ENCODE measurements at places on chromosomes 1 and 21. TPM values are rescaled to one million over a fixed set of nuclear protein-coding genes. Genes with fewer than 3 reads are reported as not detected.

DNA sequence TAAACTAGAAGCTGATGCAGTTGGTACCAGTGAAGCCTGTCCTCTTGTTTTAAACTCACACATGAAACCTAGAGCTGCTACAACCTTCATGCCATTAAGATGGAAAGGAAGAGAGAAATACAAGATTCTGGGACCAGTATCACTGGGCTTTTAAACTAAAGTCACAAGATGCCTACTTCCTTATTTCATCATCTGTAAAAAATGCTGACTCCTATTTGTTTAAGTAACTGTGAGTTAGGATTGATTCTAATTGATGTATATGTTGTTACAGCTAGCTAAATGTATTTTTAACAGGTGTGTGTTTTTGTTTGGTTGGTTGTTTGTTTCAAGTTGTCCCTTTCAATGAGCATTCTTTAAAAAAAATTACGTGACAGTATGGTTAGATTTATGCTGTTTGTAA, 833.3 kb upstream of the PRMT6 start:
- H3K27me3 ChIP-seq, result no peaks in the 10 kb centered on the region
- no peak overlapping the region for H3K4me3 ChIP-seq
- H3K27ac ChIP-seq, result no peak overlapping the region
- no peaks in the 10 kb centered on the region for H3K36me3 ChIP-seq

DNA sequence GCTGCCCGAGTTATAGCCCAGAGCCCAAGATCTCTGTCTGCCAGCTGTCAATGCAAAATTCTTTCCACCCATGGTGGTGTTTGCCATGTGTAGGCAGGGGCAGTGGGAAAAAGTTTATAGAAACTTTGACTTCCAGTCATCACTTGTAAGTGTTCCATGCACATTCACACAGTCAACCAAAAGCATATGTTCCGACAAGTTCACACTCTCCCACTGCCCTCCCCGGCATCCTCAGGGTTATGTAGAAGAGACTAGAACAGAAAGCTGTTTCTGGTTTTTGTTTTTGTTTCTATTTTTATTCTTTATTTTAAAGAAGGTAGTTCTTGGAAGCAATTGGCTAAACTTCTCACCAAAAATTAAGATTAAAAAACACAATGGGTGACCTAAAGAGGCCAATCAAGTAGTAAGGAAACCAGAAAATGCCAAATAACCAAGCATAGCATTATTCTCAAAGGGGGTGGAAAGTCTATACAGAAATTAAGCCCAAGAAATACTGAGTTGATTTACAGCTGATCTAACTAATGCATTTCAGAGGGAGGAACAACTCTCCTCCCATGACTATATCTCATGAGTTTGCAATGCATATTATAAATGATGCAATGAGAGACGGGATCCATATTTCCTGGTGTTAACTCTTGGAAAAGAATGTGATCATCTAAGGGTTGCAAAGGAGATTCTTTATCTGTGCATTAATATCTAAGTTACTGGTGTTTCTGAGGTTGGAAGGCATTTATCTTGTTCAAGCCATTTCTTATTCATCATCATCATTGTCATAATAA, 91.5 kb upstream of the ETS2 start:
- H3K27ac ChIP-seq, result no peak overlapping the region
- H3K4me1 ChIP-seq, result no peaks in the 10 kb centered on the region
- no peaks in the 10 kb centered on the region for H3K27me3 ChIP-seq
- H3K36me3 ChIP-seq, result no peaks in the 10 kb centered on the region
- no peak overlapping the region for H3K4me3 ChIP-seq
- no peak for DNase-seq

DNA sequence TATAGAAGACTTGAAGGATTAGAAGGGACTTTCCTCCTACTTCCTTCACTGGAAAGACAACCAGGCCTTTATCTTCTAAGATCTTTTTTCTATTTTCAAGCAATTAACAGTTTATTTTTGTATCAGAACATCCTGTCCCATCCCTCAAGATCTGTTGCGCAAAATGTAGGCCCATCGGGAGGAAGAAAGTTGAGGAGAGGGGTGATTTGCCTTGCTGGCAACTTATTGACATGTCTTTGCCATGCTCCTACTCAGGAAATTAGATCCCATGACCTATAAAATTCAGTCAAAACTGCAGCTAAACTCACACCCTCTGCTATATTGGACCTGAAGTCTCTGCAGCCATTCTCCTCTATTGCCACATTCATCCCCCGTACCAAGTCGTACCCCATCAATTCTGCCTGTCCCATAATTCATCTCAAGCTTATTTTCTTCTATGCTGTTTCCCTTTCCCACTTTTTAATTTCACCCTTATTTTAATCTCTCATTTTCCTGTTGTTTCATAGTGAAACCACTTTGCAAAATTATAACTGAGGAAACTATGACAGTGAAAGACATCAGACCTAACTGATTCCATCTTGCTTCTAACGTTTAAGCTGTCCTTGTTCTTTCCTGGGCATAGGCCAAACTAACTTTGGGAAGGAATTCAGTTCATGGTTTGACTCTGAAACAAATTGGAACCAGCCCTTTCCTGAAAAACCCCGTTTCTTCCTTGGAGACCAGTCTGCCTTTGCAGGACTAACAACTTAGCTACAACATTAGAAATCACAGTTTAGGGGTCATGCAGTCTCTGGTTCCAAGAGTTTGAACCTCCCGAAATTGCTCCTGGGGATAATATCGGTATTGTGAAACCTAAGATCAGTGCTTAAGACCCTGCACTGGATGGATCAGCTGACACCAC, 195.7 kb upstream of the PTBP2 start:
- DNase-seq, result no peak
- no peaks in the 10 kb centered on the region for H3K27me3 ChIP-seq
- H3K36me3 ChIP-seq, result no peaks in the 10 kb centered on the region
- no peaks in the 10 kb centered on the region for H3K4me1 ChIP-seq

DNA sequence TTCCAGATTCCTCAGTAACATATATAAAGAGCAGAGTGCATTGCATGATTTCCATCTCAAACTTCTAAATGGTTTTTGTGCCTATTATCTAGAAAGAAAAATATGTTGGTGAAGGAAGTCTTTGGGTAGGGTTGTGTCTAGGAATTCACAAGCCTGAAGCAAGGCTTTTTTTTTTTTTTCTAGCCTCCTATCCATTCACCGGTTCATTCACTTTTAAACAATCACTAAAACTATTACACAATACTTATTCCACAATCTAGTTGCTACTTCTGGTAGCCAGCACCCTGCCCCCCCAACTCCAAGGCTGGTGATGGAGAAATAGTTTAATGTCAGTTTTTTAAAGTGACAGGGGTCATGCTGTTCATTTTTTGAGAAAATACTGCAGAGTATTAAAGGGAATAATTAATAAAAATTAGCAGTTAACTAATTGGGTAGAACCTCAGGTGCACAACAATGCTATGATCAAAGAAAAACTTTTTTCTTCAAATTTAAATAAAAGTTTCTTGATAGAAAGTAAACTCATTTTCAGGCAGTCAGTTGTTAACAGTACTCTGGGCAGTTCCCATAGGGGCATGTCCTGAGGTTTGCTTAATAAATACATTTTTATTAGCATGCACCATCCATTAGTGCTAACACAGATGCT, 10.9 kb downstream of the IRF2BP2 start:
- DNase-seq, result no peak
- H3K27me3 ChIP-seq, result no peaks in the 10 kb centered on the region
- peak overlapping the region; percentile 99 for H3K27ac ChIP-seq
- peaks cover 45% of the 10 kb centered on the region for H3K4me1 ChIP-seq
- H3K4me3 ChIP-seq, result peak overlapping the region; percentile 59

- no peak overlapping the region for H3K4me3 ChIP-seq
- no peak for DNase-seq
- no peaks in the 10 kb centered on the region for H3K36me3 ChIP-seq
- no peaks in the 10 kb centered on the region for H3K4me1 ChIP-seq
- H3K27me3 ChIP-seq, result no peaks in the 10 kb centered on the region
Observed at GRCh38 chr1:107533436-107533835, 392.6 kb downstream of the NTNG1 start.

- no peaks in the 10 kb centered on the region for H3K27me3 ChIP-seq
- no peak overlapping the region for H3K27ac ChIP-seq
- no peaks in the 10 kb centered on the region for H3K4me1 ChIP-seq
Observed at GRCh38 chr1:162351246-162351842, 25.3 kb downstream of the SPATA46 start.

DNA sequence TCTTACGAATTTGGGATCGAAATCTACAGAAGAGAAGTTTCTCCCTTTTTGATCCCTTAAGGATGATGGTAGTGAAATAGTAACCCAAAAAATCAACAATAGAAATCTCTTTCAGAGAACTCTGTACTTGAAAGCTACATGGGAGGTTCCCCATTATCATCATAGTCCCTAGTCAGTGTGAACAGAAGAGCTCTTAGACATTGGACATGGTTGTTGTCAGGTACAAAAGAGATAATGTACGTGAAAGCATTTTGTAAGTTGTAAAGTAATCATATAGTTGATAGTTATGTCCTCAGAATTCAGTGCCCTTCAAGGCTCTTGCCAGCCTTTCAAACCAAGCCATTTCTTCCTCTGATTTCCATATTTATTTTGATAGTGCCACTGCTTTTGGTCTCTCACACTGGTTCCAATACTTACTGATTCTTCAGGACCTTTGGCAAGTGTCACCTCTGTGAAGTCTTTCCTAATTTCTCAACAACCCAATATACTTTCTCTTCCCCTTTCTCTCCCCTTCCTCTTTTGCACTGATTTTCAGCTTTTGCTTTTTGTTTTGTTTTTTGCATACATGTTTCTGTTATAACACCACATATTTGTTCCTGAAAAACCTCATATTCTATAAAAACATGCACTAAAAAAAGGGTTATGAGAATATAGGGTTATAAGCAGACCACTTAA, 22.4 kb downstream of the VPS45 start:
- no peaks in the 10 kb centered on the region for H3K4me1 ChIP-seq
- no peak overlapping the region for H3K4me3 ChIP-seq
- no peak overlapping the region for H3K27ac ChIP-seq
- H3K36me3 ChIP-seq, result no peaks in the 10 kb centered on the region
- H3K27me3 ChIP-seq, result no peaks in the 10 kb centered on the region

GRCh38 chr1:37556712-37557196, at the start of gene DNALI1:
DNALI1 (plus strand) TSS chr1:37556940; CDS start chr1:37556995, 55 bp downstream.
- H3K27ac ChIP-seq, result no peak within 1 kb of the TSS

DNA sequence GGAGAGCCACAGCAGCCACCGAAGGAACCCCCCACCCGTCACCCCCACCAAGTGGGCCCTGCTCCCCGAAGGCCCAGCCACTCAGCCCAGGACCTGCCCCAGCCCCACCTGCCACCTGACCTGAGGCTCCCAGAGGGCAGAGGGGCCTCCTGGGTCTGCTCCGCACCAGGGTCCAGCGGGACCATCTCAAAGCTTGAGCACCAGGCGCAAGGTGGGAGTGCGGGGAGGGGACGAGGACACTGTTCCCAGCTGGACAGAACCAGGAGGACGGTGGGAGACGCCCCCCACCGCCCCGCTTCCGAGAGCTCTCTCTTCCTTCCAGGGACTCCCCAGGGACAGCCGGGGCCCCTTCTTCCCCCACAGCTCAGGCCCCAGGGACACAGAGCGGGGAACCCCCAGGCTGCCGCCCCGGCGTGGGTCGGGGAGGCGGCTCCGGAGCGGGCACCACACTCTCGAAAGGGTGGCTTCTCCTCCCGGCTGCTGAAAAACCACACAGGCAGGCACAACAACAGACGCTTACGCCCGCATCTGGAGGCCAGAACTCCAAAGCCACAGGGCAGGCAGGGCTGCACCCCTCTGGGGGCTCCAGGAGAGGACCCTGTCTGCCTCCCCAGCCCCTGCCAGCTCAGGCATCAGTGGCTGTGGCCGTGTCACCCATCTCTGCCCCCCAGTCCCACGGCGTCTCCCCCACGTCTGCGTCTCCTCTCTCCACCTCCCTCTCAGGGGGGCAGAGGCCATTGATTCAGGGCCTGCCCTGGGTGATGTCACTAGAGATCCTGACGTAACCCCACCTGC, 1.9 kb upstream of the TTLL10 start:
- no peak overlapping the region for H3K27ac ChIP-seq
- peak overlapping the region; percentile 6 for H3K4me3 ChIP-seq
- H3K27me3 ChIP-seq, result no peaks in the 10 kb centered on the region
- no peaks in the 10 kb centered on the region for H3K36me3 ChIP-seq
- peak; percentile 33 for DNase-seq

DNA sequence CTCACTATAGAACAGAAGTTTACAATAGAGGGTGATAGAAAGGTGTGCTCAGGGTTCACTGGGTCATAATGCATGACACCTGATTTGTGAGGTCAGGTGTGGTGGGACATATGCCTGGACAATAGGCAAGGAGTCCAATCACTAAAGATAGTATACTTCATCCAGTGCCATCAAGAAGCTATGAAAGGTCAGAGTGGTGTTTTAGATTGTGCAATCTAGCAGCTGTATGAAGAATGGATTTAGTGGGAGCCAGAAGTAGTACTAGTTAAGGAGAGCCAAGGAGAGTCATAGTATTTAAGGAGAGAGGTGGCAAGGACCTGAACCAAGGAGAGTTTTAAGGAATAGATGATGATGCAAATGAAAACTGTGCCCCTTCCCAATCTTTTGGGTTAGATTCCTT, 80.6 kb upstream of the C1orf105 start:
- H3K4me3 ChIP-seq, result no peak overlapping the region
- DNase-seq, result no peak
- no peaks in the 10 kb centered on the region for H3K36me3 ChIP-seq

DNA sequence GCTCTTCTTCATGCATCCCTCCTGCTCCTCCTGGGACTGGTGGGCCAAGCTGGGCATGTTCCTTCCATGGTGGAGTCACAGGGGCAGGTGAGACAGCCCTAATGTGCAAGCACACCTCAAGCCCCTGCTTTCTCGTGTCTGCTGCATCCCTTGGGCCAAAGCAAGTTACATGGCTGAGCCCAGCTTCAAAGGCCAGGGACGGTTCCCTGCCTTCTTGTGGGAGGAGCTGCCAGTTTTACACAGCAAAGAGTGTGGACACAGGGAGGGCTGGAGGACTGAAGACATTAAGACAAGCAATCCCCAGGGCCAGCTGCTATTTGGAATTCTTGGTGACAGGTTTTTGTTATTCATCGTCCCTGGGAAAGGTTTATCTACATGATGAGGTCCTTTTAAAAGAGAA, 175.2 kb upstream of the CACNA1E start:
- no peaks in the 10 kb centered on the region for H3K27me3 ChIP-seq
- H3K27ac ChIP-seq, result no peak overlapping the region
- H3K4me1 ChIP-seq, result no peaks in the 10 kb centered on the region
- no peak overlapping the region for H3K4me3 ChIP-seq
- DNase-seq, result no peak

GRCh38 chr1:156410238-156410637, 41.2 kb downstream of the RHBG start:
- H3K27me3 ChIP-seq, result no peaks in the 10 kb centered on the region
- DNase-seq, result no peak
- no peaks in the 10 kb centered on the region for H3K36me3 ChIP-seq
- no peak overlapping the region for H3K4me3 ChIP-seq
- H3K27ac ChIP-seq, result no peak overlapping the region

Gene CITED4
- 2.6 TPM for total RNA-seq

Gene OR14K1
- not detected for total RNA-seq

Gene IL19
- not detected for total RNA-seq

Gene ZFP69B
- total RNA-seq, result 2.9 TPM

Gene IGSF9
- 32.7 TPM for total RNA-seq

Gene ILDR2
- total RNA-seq, result 1.7 TPM
